ENCODE measurements at places on chromosomes 5 and 9.

GRCh38 chr9:13705373-13705772, 425.9 kb upstream of the MPDZ start:
- DNase-seq = no peak

DNA sequence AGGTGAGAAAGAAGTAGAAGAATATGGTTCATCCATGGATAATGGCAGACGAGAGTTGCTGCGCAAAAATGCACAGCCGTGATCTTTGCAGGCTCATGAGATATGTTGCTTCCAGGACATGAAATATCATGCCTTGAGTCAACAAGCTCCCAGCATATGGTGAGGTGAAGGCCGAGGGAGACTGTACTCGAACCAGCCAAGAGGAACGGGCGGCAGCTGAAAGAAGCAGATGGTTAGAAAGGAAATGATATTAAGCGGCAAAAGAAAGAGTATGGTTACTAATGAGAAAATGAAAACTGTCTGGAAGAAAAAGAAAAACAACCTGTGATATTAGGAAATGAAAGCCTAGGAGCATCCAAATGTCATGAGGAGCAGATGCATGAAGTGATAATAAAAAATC, 344.7 kb upstream of the DAP start:
- DNase-seq = no peak

- no peak for DNase-seq
These were observed 2.4 kb downstream of the TICAM2 start for GRCh38 chr5:115599924-115600323.

GRCh38 chr5:123776761-123777160, 264.8 kb downstream of the CSNK1G3 start:
- no peak for DNase-seq

DNA sequence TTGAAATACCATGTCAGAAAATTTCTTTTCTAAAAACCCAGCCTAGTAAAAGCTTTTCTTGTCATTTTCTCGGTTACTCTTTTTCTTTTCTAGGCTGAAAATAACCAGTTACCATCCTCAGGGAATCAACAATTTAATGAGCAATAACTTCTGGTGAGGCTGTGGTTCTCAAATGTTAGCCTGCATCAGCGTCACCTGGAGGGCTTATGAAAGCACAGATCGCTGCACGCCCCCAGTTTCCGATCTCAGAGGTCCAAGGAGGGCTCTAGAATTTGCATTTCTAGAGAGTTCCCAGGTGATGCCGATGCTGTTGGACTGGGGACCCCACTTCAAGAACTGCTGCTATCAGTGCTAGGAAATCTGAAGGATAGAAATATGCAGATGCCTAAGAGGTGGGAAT, 28.9 kb upstream of the TLE1 start:
- no peak for DNase-seq

DNA sequence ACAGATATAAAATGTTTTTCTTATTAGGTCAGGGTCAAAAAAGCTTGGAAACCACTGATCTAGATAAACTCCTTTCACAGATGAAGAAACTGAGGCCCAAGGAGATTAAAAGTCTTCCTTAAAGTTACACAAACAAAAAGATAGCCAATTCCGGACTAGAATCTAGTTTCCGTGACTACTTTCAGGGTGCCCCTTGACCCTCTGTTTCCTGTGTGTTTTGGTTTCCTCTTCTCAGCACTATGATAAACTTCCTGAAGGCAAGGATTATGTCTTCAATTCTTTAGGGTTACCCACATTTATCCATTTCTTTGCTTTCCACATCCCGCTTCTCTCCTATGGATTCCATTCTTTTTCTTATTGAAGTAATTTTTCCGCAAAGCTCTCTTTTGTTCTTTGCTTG, 83.1 kb downstream of the ADAMTS12 start:
- DNase-seq = no peak

- DNase-seq = no peak
These were observed 61.7 kb downstream of the SPEF2 start for GRCh38 chr5:35679357-35679756.

DNA sequence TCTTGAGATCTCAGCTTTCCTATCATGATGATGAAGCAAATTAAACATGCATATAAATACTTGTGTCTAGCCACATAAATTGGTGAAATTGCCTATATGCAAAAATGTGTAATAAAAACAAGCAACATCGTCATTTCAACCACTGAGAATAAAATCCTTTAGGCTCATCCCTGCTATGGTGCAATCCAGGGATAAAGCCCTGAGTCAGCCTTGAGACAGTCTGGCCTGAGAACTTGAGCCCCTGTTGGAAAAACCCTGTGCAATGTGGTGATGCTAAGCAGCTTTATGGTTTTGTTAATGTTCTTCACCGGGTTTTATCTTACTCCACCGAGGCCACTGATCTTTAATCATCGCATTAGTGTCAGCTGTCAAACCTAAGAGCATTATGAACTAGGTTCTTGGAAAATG, 170.5 kb downstream of the DCP2 start:
- no peak for DNase-seq

- no peak for DNase-seq
These were observed 25.2 kb downstream of the FBN2 start for GRCh38 chr5:128512894-128513293.

- no peak for DNase-seq
These were observed 83.1 kb downstream of the JMY start for GRCh38 chr5:79318935-79319614.

DNA sequence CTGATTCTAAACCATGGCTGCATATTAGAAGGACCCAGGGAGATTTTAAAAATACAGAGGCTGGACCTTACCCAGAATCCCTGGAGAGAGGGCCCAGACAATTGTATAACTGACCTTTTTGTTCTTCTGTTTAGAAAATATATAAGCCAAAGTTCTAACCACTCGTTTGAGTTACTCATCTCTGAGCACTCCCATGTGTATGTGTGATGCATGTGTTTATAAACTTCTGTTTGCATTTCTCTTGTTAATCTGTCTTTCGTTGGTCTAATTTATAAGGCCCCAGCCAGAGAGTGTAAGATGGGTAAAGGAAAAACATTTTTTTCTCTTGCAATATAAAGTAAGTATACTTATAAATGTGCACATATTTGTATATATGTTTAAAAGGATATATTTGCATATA, 443.9 kb downstream of the ZNF608 start:
- DNase-seq = no peak

- no peak for DNase-seq
These were observed 174.3 kb upstream of the PIK3R1 start for GRCh38 chr5:68041293-68041692.

DNA sequence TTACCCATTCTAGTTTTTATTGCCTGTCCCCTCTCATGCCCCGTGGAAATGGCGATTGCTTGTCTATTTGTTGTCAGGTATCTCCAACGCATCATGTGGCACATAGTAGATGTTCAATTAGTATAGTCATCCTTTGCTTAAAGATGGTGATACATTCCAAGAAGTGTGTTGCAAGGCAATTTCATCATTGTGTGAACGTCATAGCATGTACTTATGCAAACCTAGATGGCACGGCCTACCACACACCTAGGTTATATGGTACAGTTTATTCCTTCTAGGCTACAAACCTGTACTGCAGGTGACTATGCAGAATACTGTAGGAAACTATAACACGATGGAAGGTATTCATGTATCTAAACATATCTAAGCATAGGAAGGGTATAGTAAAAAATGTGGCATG, 163.9 kb upstream of the DAPK1 start:
- DNase-seq = no peak

DNA sequence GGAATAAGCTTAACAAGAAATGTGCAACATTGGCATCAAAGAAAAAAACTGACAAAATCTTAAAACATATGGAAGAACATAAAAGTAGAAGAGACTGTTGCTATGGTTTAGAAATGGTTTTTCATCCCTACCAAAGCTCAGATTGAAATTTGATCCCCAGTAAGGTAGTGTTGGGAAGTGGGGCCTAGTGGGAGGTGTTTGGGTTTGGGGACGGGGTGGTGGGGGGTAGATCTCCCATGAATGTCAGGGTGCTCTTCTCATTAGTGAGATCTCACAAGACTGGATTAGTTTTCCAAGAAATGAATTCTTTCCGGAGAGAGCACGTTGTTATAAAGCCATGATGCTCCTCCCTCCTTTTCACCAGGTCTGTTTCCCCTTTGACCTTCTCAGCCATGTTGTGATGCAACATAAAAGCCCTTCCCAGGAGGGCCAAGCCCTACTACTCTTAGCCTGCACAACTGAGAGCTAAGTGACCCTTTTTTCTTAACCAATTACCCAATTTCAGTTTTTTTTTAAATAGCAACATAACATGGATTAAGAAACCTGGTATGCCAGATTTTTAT, 10.6 kb downstream of the TMEM167A start:
- no peak for DNase-seq

DNA sequence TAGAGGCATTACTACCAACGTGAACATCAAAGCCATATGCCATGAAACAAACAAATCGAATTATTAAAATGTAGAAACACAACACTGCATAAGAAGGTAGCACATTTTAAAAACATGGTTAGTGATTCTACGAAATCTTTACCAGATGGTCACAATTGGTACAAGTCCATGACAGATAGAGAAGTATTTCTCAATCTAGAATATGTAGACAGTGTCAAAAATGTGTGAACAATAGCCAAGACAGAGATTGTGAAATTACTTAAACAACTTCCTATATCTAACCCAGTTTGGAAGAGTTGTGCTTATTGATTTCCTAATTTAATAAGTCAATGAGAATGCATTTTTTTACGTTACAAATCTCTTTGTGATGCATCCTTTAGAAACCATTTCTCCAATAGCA, 1121.6 kb downstream of the MAT2B start:
- no peak for DNase-seq

DNA sequence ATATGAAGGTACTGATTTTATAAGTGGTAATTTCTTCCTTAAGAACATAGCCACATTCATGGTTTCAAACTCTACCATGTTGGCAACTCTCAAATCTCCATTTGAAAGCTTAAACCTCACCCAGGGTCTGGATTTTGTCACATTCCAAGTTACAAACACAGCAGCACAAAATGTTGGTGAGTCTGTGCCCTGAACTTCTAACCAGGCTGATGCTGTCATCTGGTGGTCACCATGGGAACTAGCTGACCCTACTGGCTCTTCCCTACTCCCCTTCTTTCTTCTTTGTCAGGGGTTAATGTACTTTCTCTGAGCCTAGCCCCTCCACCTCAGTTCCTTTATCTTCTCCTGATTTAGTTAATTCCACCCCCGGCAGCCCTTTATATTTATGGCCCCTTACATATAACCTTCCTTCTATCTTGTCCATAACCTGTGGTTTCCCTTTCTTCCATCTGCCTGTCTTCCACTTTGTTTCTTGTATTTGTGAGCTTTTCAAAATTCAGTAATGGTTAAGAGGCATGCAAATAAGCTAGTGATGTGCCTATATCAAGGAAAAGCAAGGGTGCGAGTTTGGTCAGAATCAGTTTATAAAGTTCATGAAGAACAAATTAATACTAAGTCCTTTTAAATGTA, 35.9 kb downstream of the TGFBR1 start:
- DNase-seq = peak; percentile 33

DNA sequence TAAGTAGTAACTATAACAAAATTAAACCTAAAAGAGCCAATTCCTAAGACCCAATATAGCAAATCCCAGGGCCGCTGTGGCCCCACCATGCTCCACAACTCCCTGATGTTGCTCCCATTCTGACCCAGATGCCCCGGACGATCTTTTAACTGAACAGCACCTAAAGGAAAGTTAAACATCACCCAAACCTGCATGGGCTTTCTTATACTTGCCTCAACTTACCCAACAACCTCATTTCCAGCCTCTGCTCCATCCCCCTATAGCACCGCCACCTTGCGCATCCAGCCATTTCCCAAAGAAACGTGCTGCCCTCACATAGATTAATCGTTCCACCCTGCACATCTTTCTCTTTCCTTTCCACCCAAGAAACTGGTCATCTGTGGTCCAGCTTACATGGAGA, 54.6 kb downstream of the ZNF354C start:
- DNase-seq = no peak

- DNase-seq = no peak
These were observed 133.2 kb downstream of the CFAP90 start for GRCh38 chr5:7717691-7718090.

- DNase-seq = no peak
These were observed 88.0 kb downstream of the SLC44A1 start for GRCh38 chr9:105332471-105332870.

- DNase-seq = no peak
These were observed 47.4 kb downstream of the FBXL7 start for GRCh38 chr5:15547261-15547839.

GRCh38 chr9:34253460-34253837, 74.6 kb downstream of the UBAP1 start:
- no peak for DNase-seq

GRCh38 chr5:96726802-96727201, 64.6 kb downstream of the CAST start:
- no peak for DNase-seq

DNA sequence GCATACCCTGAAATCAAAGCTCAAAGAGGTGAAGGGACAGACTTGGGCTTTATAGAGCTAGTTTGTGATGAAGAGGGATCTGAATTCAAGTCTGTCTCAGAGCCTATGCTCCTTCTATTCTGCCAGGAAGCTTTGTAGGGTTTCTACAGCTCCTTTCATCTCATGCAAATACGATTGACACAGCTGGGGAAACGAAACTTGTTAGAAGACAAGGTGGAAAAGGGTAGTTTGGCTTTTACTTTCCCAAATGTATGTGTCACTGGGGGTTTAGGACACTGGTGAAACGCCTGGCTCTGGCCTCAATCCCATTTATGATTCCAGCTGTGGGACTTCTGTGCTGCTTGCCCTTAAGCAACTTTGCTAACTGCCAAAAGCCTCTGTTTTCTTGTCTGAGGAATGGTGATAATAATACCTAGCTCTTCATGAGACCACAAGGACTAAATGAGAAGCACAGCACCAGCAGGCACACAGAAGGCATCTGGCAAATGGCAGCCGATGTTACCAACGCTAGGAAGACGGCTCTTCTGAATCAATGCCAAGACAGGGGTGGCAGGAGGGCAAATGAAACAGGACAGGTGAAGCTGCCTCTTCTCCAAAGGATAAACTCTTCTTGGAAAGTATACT, 70.3 kb upstream of the EQTN start:
- DNase-seq = no peak

GRCh38 chr9:88437210-88438146, 49.2 kb downstream of the SPIN1 start:
- no peak for DNase-seq

DNA sequence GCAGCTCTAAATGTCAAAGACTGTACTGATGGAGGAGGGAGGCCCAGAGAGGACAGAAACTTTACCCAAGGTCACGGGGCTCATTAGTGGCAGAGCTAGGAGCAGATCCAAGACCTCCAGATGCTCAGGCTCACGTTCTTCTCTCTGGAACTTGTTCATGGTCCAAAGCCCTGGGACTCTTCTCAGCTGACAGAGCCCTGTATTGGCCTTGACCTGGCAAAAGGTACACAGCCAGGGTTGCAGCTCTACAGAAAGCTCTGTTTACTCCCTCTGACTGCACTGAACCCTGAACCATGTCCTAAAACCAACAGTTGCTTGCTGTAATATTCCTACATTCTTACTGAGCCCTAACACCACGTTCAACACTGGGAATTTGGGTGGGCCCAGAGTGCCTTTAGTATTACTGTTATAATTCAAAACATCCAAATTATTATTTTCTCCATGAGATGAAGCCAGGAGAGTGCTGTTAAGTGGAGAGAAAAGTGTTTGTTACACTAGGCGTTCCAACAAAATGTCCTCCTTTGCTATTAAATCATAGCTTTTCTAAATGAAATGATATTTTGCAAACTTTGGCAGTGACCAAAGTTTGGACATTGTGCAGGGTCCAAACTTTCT, 602.4 kb upstream of the CLINT1 start:
- DNase-seq = no peak

GRCh38 chr9:16671591-16672137, 198.8 kb downstream of the BNC2 start:
- DNase-seq = no peak

GRCh38 chr5:2576823-2577222, 174.7 kb downstream of the IRX2 start:
- DNase-seq = no peak

GRCh38 chr5:128007939-128008338, 75.6 kb upstream of the SLC12A2 start:
- DNase-seq = no peak

All from hematopoietic multipotent progenitor cell (in vitro differentiated cells).